Osteocyte (in vitro differentiated cells): ENCODE measurements at places on chromosomes 5 and 9.

GRCh38 chr5:38994324-38994927 lies 79.8 kb downstream of the RICTOR start:
- no peak for DNase-seq

DNA sequence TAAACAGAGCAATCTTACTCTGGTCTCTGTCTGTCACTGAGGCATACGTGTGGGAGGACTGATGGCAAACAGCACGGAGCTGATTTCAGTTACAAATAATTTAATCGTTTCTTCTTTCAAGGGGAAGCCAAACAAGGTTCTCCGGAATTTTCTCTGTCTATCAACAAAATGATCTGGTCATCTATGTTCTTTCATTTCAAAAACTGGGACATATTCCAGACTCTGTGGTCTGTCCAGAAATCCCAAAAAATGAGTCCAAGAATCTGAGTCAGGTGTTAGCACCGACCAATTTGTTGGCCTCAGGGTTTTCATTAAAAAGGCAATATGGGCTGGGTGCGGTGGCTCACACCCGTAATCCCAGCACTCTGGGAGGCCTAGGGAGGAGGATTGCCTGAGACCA lies 69.9 kb upstream of the ZNF608 start:
- DNase-seq = no peak

GRCh38 chr5:56734091-56734694 lies 81.2 kb upstream of the MAP3K1 start:
- no peak for DNase-seq

- DNase-seq = no peak
These were observed 176.4 kb upstream of the ANKRD55 start for GRCh38 chr5:56409331-56410190.

GRCh38 chr5:132225165-132226032 lies 2.3 kb downstream of the P4HA2 start:
- DNase-seq = no peak

- DNase-seq = no peak
These were observed 57.4 kb upstream of the PLPP6 start for GRCh38 chr9:4604678-4605095.

GRCh38 chr5:123164054-123164453 lies 75.0 kb downstream of the PRDM6 start:
- DNase-seq = no peak
